ENCODE measurements at places on chromosomes 3 and 15.

DNA sequence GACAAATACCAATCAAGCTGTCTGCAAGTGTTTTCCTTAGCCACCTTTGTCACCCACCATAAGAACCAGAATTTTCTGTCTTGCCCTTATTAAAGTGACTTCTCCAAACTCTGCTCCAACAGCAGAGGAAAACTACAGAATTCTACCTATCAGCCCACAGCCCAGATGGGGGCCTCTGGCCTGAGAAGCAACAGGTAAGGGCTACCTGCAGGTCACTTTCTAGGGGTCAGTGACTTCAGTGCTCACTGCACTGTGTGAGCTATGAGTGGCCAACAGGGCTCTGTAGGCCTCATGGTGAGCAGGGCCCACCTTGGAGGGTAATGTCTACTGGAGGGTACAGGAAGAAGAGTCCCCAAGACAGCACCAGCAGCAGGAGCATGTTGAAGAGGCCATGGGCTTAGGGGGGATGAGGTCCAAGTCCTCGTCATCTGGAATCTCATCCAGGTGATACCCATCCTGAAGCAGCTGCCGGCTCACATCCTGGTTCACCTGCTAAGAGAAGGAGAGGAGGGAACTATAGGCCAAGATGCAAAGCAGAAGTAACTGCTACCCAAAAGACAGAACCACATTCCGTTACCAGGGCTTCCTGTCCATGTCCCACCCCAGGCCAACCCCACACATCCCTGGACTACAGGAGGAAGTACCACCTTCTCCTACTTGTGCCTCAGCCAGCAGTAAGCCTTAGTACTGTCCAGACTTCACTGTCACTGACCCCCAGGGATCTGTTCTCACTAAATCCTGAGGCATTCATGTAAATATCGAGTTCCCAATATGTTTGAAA is 4.2 kb downstream of the FAM219B start:
- no peak for DNase-seq

DNA sequence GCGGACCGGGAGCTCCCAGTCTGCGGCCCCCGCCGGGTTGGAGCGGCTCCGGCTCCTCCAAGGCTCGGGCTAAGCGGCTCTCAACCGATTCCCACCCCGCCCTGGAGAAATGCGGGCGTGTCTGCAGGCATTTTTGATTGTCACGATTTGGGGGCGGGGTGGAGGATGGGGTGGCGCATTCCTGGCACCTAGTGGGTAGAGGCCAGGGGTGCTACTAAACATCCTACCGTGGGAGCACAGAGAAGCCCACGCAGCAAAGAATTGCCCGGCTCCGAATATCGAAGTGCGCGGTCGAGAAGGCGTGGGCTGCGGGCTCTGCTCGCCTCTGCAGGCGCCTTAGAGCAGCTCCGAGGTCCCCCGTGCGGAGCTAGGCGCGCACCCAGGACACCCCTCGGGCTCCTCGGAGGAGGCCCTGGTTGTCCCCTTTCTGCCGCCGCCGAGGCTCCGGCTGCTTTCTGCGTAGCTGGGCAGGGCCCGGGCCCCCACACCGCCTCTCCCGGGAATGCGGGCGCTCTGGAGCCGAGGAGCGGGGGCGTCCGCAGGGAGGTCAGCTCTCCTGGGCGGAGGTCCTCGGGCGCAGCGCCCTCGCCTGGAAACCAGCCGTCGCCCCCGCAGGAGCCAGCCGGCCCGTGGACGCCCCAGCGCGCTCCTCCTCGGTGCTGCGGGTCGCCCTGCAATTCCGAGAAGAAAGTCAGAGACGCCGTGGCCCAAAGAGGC is 16.5 kb upstream of the LAMP3 start:
- DNase-seq: no peak

- DNase-seq: peak; percentile 2
These were observed 13.2 kb downstream of the GREM1 start for GRCh38 chr15:32730677-32731654.

DNA sequence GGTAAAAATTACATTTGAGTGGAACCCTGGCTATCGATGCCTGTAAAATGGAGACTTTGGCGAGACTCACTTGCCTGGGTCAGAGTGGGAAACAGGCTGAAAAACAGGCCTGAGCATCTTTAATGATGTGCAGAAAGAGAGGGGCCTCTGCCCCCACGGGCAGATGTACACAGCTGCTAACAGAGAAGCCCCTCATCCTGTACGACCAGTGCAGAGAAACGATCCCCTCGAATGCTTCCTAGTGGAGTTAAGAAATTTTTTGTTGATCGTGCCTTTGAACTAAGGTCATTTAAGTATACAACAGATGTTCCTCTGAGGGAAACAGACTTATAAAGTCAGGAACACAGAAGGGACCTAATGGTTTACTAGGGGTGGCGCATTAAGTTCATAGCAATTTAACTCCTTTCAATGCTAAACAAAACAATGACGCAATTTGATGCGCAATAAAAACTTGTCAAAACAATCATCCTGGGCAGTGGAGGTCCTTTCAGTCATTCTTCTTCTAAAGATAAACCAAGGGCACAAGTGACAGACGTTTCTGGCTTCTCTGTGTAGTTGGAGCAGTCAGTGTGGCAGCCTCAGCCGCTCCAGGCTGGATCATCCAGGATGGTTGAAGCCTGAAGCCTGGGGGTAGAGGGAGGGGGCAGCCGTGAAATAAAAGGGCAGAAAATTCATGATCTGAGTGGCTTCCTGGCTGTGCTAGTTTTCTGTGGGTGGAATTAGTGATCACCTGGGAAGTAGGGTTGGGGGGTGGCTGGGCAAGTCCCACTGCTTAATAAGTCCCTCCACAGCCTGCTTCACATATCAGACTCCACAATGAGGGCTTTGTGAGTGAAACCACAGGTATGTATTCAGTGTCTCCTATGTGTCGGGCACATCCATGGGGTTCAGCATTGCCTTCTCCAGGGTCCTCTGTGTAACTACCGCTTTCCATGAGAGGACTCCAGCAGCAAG is 50.8 kb upstream of the MRPS22 start:
- DNase-seq: no peak

DNA sequence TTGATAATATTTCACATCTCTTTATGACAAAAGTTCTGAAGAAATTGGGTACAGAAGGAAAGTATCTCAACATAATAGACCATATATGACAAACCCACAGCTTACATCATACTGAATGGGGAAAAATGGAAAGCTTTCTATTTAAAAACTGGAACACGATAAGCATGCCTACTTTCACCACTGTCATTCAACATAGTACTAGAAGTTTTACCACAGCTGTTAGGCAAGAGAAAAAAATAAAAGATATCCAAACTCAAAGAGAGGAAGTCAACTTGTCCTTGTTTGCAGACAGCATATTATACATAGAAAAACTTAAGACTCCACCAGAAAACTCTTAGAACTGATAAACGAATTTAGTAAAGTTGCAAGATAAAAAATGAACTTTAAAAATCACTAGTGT is 40.3 kb downstream of the COPS2 start:
- DNase-seq: no peak

- DNase-seq: peak; percentile 39
These were observed at the start of gene ATP11B for GRCh38 chr3:182792901-182793662. TSS of gene ATP11B (plus strand) at chr3:182793504. CDS start at chr3:182793760, 256 bp downstream.

DNA sequence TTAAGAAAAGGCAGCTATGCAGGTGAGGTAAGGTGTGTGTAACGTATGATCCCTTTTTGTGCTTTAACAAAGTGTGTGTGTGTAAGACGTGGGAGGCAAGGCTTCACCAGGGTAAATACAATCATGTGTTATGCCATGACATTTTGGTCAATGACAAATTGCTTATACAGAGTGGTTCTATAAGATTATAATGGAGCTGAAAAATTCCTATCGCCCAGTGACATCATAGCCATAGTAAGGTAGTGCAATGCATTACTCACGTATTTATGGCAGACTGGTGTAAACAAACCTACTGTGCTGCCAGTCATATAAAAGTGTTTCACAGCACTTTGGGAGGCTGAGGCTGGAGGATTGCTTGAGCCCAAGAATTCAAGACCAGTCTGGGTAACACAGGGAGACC is 60.2 kb upstream of the LCTL start:
- peak; percentile 34 for DNase-seq

DNA sequence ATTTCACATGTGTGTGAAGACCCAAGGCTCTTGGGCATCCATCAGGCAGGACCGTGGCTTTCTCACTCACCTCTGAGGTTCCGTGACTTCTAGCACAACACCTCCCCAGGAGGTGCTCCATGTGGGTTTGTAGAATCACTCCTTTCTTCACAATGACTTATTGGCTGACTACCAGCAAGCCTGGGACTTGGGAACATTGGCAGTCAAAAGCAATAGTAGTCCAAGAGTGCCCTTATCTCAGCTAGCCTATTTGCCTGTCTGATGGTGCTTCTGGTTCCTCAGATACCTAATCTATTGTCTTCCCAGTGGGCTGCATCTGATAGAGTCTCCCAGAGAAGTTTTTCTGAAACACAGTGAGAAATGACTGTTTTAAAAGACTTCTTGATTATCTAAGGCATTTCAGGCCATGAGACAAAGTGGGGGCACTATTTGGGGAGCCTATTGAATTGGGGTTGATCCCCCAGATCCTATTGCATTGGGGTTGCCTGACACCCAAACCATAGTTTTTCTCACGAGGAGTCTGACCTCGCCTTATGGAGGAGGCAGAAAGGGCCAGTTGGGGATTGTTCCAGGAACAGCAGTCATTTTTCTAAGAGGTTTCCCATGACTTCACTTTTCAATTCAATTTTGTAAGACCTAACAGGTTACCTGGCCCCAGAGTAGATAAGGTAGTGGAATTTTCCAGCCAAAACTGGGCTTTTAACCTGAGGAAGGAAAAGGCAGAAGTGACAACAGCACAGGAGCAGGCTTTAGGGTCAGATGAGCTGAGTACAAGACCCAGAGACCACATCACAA is 88.0 kb downstream of the CYP19A1 start:
- no peak for DNase-seq

DNA sequence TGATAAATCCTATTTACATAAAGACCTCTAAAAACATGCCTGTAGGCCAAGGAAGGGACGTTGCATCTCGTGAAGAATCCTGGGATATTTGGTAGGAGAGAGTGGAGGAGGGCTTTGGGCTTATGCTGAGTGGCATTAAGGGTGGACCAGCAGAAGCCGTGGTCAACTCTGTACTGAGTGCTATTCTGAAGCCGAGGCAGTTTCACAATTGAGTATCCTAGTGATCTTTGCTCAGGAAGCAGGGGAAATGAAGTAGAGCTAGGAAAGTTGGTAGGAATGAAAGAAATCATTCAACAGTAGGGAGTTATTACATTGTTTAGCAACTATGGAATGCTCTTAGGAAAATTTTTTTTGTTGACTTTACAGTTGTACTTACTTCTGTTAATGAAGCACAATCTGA is 24.2 kb downstream of the MCTP2 start:
- DNase-seq: no peak

DNA sequence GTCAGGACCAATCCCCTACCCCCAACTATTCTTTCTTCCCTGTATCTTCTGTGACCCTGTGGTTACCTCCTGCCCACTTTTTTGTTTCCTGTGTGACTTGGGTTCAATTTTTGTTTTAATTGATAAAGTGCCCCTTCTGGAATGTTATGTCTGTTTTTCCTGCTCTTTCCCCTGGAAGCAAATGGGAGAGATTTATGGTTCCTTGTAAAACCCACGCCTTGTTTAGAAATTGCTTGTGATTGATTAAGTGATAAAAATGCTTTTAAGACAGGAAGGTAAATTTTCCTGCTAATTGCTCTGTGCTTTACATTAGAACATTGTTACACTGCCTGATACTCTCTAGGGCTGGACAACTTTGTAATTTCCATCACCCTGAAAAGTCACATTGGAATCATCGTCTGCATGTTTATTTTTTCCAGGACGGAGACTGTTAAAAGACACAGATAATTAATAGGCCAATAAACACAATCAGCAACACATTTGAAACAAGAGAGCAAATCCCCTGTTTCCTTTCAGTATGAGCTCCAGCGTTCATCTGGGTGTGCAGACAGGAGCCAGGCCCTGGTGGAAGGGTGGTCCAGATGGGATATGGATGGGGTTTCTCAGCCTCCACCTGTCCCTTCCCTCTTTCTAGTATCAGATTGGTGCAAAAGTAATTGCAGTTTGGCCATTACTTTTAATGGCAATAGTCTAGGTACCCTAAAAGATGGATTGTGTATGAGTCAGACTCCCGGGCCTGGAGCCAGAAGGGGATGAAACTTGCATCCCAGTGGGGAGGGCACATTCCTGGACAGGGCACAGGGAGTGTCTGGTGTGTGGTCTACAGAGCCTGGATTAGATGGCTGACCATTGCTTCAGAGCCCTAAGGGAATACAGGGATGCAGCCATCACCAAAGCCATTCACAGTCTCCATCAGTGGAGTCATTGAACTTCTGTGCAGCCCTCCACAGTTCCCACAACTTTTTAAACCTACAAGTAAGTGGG is 58.1 kb upstream of the AGBL1 start:
- DNase-seq: peak; percentile 23
